ENCODE measurements at places on chromosomes 12 and 14.

DNA sequence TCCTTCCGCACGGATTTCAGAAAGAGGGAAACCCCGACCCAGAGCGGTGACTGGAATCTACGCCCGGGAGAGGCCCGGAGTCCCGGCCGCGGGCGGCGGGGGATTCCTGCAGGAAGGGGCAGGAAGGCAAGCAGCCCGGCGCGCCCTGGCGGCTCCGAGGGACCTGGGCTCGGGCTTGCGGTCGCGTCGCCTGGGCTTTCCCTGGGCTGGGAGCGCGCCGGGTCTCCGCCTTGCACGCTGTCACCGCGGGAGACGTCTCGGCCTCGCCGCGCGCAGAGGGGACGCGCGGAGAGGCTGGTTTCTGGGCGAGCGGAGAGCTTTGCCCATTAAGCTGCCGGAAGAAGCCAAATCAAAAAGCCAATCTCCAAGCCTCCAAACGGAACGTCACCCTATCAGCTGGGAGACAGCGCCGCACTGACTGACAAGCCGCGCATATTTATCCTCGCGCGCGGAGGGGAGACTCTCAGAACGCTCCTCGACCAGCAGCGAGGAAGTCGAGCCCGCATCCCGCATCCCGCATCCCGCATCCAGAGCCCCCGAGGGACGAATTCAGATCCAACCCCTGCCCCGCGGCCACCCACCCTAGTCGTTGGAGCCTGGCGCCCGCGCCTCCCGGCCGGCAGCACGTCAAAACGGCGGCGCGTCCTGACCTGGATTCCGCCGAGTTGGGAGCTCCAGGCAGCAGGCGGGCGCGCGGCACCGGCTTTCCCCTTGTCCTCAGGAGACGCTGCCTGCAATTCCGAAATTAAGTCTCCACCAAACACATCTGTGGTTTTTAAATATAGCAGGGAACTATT is at the start of gene SLC8A3:
Gene SLC8A3 (minus strand): TSS at position 293 of the 797 bp plus-strand sequence. CDS start 20,529 bp downstream, outside the sequence.
- no peak for DNase-seq

DNA sequence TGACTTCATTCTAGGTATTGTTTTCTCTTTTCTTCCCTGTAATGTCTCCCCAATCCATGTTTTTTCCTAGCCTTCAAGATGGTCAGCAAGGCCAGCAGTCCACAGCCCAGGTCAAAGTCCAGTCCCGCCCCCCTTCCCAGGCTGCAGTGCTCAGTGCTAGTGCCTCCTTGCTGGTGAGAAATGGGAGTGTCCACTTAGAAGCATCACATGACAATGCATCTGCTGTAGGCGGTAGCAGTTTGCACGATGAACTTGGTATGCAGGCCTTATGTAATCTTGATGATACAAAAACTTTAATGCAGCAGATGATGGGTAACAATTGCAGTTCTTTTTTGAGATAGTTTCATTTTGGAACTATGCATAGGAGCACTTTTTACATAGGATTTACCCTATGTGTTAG is 88.4 kb downstream of the PCNX1 start:
- no peak for DNase-seq

GRCh38 chr12:104064842-104065427 is 604 bp downstream of the HCFC2 start:
- no peak for DNase-seq

DNA sequence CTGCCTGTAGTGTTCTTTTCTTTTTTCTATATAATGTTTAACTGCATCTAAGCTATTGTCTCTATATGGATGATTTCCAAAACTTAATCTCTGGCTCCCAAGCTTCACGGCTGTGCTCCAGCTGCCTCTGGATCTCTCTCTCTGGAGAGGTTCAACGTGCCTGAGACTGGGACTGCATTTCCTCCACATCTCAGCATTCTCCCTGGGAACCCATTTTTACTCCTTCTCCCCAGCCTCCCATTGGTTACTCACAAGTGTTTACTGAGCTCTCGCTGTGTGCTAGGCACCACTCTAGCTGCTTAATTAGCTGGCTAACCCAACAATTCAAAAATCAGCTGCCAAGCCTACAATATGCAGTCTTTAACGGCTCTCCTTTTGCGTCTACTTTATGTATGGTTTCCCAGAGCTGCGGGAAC is 34.7 kb downstream of the FBXL14 start:
- no peak for DNase-seq

DNA sequence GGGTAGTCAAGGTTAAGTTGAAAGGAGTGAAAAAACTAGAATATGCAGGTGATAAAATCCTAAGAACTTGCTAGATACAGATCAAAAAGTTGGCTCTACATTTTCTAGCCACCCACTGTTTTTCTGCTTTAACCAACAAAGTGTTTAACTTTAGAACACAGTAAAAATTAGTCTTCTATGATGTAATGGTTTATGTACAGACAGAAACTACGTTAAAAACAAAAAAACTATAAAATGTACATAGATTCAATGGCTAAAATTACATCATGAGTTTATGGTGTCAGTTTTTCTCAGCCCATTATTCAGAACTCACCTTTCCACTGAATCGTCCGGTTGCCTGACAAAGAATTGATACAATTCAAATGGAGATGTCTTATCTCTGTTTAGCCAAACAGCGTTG is 2.1 kb downstream of the YARS2 start:
- no peak for DNase-seq

- DNase-seq = no peak
These were observed 40.8 kb downstream of the FBXL14 start for GRCh38 chr12:1553536-1553935.

DNA sequence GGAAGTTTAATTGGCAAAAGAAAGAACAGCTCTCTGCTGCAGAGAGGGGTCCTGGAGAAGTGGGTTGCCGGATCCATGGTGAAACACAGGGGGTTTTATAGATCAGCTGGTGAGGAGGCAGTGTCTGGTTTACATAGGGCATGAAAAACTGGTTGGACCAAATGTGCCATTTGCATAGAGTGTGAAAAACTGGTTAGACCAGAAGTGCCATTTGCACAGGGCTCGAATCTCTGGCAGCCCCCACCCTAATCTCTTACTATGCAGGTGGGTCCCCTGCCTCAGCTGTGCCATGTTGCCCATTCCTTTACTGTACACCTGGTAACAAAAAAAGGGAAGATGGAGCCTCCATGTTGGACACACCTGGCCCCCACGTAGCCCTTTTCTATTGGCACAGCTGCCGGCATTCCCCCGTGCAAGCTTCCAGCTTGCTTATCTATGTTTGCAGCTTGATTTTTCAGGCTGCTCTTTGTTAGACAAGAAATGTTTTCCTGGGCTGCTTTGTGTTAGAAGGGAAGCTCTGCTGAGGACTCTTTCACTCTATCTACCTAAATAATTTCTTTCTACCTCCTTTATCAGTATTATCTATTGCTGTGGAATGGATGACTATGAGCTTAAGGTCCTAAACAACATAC is 61.1 kb upstream of the TMEM132D start:
- DNase-seq = no peak

DNA sequence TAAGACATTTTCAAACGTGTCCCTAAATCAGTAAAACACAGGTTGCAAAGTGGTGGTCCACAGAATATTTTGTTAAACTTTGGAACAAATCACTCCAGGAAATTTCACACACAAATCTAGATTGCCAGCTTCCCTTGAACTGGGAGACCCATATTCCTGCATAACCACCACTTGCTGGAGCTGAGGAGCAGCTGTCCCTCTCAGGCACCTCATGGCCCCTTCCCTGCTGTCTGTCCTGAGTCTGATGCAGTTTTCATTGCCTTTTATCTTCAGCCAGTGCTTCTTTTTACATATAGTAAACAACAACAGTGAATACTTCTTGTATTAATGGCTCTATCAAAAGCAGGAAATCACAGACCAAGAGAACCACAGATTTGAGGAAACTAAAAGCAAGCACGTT is 289.3 kb downstream of the MED13L start:
- DNase-seq = no peak

DNA sequence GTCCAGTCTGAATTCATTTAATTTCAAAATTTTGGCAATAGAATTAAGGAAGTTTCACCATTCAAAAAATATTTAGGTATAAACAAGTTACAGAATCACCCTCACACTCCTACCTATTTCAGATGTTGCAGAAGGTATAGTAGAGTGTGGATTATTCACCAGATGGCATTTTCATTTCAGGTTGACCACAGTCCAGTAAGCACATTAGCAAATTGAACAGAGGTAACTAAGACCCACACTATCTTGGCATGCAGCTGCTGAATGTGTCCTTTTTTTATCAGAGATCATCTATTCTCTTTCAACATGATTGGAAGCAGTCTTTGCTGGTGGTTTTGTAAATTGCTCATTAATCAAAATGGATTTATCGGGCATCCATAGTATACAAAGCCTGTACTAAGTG is 151.8 kb upstream of the GARIN6 start:
- no peak for DNase-seq

GRCh38 chr12:31321897-31322228 is 4.1 kb downstream of the SINHCAF start:
- no peak for DNase-seq

- no peak for DNase-seq
These were observed 32.8 kb upstream of the TUBA1C start for GRCh38 chr12:49231878-49232655.

- DNase-seq = no peak
These were observed 601 bp downstream of the MDGA2 start for GRCh38 chr14:47674543-47675465.

DNA sequence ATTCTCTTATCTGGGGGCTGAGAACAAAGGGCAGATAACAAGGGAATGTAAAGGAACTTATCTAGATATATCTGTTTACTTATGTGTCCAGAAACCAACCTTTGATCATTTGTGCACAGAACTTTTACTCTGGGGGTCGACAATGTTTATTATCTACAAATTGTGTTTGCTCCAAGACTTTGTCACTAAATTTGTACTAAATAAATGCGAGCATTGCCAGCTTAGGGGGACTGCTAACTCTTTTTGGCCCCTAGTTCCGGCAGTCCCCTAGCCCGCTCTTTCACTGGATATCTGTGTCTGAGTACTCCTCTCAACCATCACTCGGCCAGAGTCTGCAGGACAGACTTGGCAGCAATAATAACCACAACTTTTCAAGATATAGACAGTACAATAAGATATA is 88.2 kb downstream of the FSCB start:
- DNase-seq = no peak

Data from cardiac septum (tissue), 1 donor.